T-helper 2 cell (primary cell): ENCODE measurements at places on chromosomes 7 and 10.

DNA sequence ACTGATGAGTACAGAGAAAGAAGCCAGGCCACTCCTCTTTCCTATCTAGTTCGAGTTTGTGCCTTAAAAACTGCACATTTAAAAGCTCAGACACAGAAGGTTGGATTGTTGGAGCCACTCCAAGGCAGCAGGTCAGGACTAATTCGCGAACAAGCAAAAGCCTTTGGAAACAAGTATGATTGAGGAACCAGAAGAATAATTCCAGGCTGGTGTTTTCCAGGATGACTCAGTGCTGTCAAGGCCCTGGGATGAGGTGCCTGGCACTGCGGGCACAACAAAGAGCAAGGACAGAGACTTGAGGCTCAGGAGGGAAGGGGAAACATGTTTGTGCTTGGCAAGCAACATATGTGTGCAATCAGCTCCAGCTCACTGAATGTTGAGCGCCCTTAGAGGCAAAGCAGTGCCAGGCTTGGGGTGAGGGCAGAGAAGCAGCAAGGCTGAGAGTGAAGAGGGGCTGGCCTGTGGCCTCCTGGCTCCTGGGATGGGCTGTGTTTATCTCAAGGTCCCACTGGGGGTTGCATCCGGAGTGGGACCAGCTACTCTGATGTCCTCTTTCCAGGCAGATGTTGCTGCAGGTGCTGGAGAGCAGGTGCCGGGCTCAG lies 44.1 kb downstream of the VSTM4 start:
- DNase-seq: no peak

DNA sequence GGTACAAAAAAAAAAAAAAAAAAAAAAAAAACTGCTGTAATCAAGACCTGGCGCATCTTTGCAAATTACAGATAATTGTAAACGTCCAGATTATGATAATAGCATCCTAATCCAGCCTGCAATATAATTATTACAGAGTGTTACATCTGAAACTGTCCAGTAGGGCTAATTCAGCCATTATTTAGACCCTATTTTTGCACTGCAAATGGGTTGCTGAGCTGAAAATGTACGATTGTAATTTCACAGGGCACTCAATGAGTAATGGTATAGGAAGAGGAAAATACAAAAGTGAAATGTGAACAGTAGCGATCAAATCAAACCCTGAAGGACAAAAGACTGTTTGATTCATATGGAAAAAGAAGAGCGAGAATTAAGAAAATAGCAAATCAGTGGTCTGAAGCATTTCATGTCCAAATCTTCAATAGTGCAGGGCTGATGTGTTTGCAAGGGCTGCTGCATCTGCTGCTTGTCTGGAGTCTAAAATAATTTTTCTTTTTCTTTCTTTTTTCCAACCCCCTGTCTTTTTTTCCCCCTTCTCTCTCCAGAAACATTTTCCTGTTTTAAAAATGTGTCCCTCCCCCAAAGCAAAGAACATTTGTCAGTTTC lies 8.9 kb downstream of the DLX6 start:
- DNase-seq: no peak

- DNase-seq: no peak
Observed at GRCh38 chr10:79608505-79609375, 2.0 kb upstream of the SFTPA1 start.

DNA sequence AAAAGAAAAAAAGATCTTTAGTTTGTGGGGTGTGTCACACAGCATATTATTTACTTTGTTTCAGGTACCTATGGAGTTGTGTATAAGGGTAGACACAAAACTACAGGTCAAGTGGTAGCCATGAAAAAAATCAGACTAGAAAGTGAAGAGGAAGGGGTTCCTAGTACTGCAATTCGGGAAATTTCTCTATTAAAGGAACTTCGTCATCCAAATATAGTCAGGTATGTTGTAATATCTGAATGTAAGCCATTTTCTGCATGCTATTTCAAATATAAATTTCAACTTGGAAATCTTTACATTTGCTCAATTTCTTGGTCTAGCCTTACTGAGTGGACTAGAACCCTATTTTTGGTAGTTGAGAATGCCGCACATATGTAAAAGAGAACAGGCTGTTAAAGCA lies 6.4 kb downstream of the CDK1 start:
- no peak for DNase-seq

- no peak for DNase-seq
Observed at GRCh38 chr10:27658788-27659187, 86.8 kb downstream of the MKX start.

GRCh38 chr7:125347269-125347668 lies 417.6 kb upstream of the POT1 start:
- DNase-seq: no peak
